Breast epithelium (tissue), 4 donors: ENCODE measurements at places on chromosomes 6 and 20.

DNA sequence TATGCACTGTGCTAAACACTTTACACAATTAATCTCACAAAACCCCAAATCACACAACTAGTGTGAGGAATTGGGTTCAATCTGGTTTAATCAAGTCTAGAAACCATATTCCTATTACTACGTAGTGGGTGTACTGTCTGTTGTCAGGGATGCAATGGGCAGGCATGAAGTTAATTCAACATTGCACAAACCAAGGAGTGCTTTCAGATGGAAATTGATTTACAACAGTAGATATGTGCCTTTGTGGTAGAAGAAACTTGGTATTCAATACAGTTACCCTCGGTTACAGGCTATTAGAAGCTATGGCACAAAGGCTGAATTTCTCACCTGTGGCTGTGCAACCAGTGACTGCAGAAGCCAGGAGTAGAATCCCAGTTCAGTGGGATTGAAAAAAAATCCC lies 157.8 kb downstream of the CLIC5 start:
- H3K27ac ChIP-seq, result no peak overlapping the region
- H3K36me3 ChIP-seq, result no peaks in the 10 kb centered on the region
- H3K4me1 ChIP-seq, result no peaks in the 10 kb centered on the region

- no peaks in the 10 kb centered on the region for H3K27me3 ChIP-seq
- no peak for DNase-seq
- H3K4me3 ChIP-seq, result no peak overlapping the region
- no peaks in the 10 kb centered on the region for H3K36me3 ChIP-seq
- H3K27ac ChIP-seq, result peak overlapping the region; percentile 75
Observed at GRCh38 chr6:140269591-140270165, 895.2 kb upstream of the CITED2 start.

GRCh38 chr6:148379966-148380713 lies 37.5 kb downstream of the SASH1 start:
- no peaks in the 10 kb centered on the region for H3K36me3 ChIP-seq
- no peak for DNase-seq
- no peak overlapping the region for H3K4me3 ChIP-seq
- H3K4me1 ChIP-seq, result no peaks in the 10 kb centered on the region

DNA sequence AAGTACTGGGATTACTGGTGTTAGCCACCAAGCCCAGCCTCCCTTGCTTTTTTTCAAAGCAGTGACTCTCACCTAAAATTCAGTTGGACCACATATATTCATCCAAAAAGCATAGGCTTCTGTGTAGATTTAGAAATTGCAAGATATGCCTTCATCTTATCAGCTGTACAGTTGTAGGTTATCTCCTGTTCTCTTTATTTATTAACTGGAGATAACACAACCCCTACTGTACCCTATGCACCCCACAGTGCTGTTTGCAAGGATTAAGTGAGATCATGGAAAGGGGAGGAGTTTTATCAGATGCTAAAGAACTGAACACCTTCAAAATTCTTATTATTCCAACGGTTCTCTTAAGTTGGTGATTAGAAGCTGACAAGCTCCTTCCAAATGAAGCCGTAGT lies 164.4 kb upstream of the JARID2 start:
- no peak overlapping the region for H3K27ac ChIP-seq
- H3K4me3 ChIP-seq, result no peak overlapping the region
- H3K27me3 ChIP-seq, result no peaks in the 10 kb centered on the region
- no peak for DNase-seq
